NCI-H460 (cell line): ENCODE measurements at places on chromosomes 7 and 10. TPM values are rescaled to one million over a fixed set of nuclear protein-coding genes. Genes with fewer than 3 reads are reported as not detected.
A peak's percentile ranks its signal among the peaks of the same experiment; 100 is the strongest.

The PYROXD2 gene
- total RNA-seq = 4.6 and 5.0 TPM in 2 replicates

- DNase-seq = no peak
These were observed 125.4 kb downstream of the ITIH5 start for GRCh38 chr10:7541137-7542087.

DNA sequence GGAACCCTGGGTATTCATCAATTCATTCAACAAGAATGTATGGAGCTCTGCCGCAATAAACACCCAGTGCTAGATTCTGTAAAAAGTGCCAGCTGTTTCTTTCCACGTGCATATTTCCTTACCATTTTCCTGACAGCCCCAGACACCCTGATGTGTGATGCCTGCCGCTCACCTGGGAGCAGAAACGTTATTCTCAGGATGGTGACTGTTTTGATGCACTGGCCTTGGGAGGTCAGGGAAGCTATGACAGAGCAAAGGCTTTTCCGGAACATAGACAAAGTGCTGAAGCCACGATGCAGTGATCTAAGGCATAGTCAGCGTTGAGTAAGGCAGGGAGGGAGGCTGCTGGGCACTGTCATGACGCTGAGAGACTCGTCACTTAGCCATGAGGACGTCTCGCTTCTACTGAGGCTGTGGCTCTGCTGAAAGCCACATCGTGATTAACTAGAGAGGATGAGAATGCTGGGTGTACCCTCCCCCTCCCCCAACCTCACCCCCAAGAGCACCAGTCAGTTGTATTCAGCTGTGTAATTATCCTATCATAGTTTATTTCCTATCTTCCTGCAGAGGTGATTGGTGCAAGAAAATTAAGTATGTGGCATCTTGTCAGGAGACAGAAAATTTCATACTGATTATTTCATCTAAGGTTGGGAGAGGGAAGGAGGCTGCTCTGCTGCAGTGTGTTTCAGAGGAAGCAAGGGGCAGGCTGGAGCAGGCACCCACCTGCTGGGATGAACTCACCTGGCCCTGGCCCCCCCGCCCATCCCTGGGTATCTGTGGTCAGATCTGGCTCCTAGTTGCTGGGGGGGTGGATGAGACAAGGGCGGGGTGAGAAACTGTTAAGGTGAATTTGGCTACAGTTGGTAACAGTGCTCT, 48.8 kb upstream of the SMNDC1 start:
- DNase-seq = peak; percentile 78

DNA sequence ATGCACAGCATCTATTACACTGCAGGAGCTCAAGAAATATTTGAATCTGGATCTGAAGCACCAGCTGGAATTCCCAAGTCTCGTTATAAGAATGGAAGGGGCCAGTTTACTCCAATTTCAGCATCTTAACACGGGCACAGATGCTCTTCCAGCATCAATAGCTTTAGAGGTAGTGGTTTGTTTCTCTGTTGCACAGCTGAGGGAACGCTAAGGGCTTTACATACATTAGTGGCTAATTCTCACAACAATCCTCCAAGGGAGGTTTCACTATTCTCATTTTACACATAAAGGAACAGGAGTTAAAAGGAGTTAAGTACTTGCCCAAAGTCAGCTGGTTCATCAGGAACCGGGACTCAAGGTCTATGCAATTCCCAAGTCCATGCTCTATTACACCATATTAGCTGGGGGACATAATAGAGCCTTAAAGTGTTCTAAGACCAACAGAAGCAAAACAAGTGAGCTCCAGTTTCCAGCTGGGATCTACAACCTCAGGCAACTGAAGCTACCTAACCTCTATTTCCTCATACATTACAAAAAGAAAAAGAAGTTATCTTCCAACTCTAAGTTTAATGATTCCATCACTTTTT, 9.9 kb downstream of the XPNPEP1 start:
- DNase-seq = no peak
